ENCODE measurements at places on chromosomes 16 and 17.

- DNase-seq: no peak
Measured at GRCh38 chr16:54694651-54695050, 236.0 kb upstream of the IRX5 start.

DNA sequence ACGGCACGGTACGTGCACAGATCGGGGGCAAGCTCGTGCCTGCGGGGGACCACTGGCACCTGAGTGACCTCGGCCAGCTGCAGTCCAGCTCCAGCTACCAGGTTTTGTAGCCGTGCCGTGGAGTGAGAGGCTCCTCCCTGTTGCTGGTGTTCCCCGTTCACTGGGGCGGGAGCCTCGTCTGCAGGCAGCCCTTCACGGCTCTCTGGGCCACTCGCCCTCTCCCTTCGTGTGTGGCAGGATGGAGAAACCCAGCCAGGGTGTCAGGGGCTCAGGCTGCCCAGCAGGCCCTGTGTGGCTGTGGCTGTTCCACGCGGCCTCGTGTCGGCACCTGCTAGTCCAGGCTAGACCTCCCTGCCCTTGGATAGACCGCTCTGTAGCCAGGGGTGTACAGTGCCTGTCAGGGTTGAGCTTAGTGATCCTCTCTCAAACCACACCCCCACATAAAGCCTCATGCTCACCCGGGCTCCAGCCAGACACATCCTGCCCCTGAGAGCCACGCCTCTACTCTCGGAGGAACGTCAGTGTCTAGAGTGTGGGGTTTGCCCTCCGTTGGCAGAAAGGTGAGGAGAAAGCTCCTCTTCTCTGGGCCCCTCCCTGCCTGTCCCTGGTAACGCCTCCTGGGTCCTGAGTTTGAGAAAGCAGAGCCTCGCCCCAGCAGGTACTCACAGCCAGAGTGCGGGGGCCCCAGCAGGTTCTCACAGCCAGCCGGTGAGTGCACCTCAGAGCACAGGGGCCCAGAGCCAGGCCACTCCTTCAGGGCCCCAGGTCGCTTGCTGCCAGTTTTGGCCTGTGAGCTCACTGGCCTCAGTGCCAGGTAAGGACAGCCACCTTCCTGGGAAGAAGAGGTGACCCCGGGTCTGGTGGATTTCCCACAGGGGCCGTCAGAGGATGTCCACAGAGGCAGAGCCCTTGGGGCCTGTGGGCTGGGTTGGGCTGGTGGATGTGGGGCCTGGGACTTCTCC lies 27.7 kb downstream of the NME3 start:
- DNase-seq: no peak

- DNase-seq: no peak
Measured at GRCh38 chr17:39836117-39836516, 28.0 kb downstream of the IKZF3 start.

GRCh38 chr17:16415031-16415924 lies at the start of gene TRPV2:
Gene TRPV2, plus strand, starts transcription at chr17:16415571. Its CDS starts 2,098 bp downstream, at chr17:16417669.
- DNase-seq: no peak

DNA sequence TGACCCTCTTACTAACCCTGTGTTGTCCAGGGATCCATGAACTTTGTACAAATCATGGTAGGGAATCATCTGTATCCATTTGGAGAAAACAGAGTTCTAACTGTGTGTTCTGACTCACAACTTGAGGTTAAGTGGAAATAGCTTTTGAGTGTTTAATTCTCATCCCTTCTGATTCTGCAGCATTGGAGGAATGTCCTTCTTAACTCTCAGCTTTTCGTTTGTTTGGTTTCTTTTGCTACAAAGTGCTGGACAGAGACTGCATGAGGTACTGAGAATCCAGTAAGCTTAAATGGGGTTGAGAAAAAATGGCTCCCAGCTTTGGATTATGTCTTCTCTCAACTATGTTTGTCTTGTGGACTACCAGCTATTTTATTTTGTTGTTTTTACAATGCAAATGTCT lies 352.1 kb upstream of the KIF2B start:
- DNase-seq: no peak

GRCh38 chr17:19317359-19318095 lies 45.0 kb downstream of the B9D1 start:
- no peak for DNase-seq

- DNase-seq: no peak
Measured at GRCh38 chr16:19344224-19344801, 58.8 kb downstream of the CLEC19A start.

DNA sequence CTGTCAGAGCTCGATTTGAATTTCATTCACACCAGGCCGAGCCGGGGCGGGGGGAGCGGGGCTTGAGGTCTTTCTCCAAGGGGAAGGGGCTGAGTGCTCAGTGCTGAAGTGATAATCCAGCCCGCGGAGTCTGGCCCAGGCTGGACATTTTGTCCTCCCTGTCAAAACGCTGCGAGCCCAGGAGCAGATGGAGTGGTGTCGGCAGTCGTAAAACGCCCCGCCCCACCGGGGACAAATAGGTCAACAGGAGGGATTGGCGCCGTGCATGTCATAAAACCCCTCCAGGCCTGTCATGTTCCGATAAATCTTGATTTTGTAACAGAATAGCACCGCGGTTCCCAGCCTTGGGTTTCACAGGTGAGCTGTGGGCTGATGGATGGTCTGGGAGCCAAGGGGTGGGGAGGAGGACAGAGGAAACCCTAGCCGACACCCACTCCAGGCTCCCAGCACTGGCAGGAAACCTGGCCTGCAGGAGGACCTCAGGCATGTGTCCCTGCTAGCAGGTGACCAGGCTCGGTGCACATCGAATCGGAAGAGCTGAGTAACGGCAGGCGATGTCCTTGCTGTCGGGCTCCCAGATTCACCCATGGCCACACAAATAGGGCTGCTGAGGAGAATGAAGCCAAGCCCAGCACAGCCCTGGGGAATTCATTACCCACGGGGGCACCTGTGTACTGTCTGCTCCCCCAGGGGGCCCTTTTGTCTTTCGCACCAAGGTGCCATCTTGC lies 341.4 kb downstream of the FOXL1 start:
- no peak for DNase-seq

GRCh38 chr16:3065069-3065741 lies at the start of gene IL32:
Gene IL32, plus strand, starts transcription at chr16:3065640. Its CDS starts 172 bp downstream, at chr16:3065812.
- no peak for DNase-seq

DNA sequence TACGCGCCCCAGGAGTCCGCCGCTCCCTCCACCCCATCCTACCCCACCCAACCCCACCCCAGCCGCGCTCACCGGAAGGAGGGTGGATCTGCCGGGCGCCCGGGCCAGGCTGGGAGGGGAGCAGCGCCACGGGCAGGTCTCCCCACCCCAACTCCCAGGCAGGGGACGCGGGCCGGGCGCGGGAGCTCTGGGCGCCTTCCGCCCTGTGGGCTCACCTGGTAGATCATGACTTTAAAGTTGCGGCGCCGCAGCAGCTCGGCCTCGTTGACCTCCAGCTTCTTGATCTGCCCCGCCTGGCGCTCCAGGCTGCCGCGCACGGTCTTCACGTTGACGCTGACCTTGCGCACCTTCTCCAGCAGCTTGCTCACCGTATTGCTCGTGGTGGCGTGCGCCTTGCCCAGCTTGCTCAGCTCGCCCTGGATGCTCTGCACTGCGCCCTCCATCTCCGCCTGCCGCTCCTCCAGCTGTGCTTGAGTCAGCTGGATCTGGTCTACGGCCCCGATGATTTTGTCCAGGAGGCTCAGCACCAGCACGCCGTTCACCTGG lies 571 bp downstream of the CAVIN1 start:
- DNase-seq: no peak

DNA sequence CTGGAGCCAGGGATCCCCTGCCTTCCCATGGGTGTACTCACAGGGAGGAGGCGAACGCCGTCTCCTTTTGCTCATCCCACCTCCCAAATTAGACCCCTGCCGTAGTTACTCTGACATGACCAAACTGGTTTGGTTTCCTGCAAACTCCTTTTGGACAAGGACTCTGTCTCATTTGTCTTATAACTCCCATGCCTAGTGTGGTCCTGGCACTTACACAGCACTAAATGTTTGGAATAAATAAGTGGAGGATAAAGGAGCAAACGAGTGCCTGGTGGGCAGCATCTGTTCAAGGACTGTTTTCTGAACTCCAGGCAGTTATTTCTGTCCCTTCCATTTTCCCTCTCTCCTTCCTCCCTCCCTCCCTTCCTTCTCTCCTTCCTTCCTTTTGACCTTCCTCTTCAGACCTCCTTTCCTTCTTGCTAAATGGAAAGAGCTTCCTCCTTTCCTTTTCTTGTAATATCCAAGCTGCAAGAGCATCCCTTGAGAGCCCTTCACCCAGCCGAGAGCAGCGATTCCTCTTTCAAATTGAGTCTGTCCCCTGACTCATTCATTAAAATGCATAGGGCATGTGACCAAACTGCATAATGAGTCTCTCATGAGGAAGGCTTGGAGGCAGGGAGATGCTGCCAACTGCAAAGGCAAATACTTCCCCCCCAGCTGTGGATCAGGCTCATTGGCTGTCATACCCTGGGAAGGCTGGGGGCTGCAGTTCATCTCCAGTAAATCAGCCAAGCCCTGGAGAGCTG lies 36.8 kb downstream of the CHD9 start:
- DNase-seq: peak; percentile 20

GRCh38 chr16:26386096-26386495 lies 680.6 kb upstream of the C16orf82 start:
- DNase-seq: no peak

- DNase-seq: no peak
Measured at GRCh38 chr17:11612956-11613355, 14.7 kb downstream of the DNAH9 start.

- DNase-seq: peak; percentile 45
Measured at GRCh38 chr16:27628241-27628942, 78.4 kb downstream of the KATNIP start.

- DNase-seq: no peak
Measured at GRCh38 chr16:31428279-31428597, at the start of gene COX6A2. Gene COX6A2, minus strand, starts transcription at chr16:31428360. Its CDS starts 35 bp downstream, at chr16:31428325.

GRCh38 chr16:12793120-12793864 lies 10.4 kb downstream of the CPPED1 start:
- no peak for DNase-seq

DNA sequence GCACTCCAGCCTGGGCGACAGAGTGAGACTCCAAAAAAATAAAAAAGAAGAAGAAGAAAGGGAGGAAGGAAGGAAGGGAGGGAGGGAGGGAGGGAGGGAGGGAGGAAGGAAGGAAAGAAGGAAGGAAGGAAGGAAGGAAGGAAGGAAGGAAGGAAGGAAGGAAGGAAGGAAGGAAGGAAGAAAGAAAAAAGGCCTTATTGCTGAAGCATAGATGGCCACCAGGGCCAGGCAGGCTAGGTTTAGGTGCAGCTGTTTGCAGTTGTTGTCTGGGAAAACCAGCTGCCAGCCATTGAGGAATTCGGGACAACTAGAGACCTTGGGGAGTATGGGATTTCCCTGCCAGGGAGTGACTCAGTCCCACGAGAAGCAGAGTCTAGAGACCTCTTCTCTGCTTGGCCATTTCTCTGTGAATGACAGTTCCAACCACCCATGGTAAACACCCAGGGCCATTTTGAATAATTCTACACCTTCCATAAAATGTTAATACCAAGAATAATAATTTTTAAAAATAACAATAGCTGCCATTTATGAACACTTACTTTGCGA lies 31.0 kb downstream of the SCNN1B start:
- DNase-seq: no peak

DNA sequence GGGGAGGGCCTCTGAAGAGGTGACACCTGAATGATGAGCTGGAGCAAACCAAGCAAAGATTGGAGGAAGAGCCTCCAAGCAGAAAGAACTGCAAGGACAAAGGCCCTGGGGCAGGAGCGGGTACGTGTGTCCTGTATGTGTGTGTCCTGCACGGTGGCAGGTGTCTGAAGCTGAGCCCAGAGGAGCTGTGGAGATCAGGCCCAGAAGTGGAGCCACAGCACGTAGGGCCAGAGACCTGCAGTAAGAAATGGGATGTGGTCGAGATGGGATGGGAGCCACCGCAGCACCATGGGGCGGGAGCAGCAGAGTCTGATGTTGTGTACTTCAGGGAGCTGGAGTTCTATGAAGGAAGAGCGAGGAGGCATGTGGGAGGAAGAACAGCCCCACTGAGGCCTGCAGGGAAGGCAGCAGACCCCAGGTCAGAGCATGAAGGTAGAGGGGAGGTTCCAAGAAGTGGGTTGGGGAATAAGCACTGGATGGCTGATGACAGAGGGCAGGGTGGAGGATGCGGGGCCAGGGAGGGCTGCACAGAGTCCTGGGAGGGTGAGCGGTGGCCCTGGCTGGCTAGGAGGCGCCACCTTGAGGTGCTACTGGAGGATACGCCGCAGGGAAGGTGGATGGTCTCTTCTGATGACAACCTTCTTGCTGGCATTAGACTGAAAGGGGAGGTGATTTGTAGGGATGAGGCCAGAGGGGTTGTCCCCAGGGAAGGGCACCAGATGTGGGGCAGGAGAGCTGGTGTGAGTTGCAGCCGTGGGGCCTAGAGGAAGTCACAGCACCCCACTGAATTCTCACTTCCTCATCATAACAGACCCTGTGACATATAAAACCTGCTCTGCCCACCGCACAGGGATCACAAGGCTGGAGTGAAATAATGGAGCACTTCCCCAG lies 10.6 kb upstream of the CETP start:
- DNase-seq: peak; percentile 5

GRCh38 chr17:27577884-27578717 lies 52.9 kb upstream of the LGALS9 start:
- no peak for DNase-seq
